ENCODE measurements at places on chromosomes 16 and 17.

GRCh38 chr16:4693956-4694641, 737 bp downstream of the NUDT16L1 start:
- H3K27me3 ChIP-seq: no peaks in the 10 kb centered on the region
- H3K4me3 ChIP-seq: peak overlapping the region; percentile 68

DNA sequence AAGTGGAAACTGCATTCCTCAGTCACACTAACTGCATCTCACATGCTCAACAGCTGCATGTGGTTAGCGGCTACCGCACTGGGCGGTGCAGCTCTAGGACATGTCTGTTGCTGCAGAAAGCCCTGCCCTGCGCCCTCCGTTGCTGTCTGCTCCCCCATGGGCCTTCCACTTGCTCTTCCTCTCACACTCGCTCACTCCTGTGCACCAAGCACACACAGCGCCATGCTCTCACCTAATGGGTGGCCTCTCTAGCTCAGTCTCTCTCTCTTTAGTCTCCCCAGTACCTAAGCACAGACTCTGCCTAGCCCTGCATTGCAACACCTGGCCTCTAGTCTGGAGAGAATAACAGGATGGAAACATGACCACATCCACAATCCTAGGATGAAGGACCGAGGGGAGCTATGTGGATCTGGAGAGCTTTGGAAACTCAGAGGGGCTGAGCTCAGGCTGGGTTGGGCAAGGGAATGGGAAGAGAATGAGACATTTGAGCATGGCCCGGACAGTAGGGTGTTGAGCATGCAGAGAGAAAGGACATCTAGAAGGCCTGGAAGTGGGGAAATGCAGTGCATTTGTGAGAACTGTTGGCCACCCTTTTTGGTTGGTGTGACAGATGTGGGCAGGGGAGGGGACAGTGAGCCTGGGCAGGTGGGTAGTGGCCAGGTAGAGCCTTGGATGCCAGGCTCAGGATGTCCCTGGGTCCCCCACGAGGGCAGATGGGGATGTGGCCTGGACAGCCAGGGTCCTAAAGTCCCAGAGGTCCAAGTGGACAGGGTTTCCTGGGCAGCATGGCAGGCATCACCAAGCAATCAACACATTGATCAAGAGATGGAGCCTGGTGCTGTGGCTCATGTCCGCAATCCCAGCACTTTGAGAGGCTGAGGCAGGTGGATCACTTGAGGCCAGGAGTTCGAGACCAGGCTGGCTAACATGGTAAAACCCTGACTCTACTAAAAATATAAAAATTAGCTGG, 16.1 kb downstream of the SGCA start:
- no peak for DNase-seq
- H3K4me1 ChIP-seq: peaks cover 28% of the 10 kb centered on the region
- no peak overlapping the region for H3K4me3 ChIP-seq
- H3K27ac ChIP-seq: no peak overlapping the region
- no peaks in the 10 kb centered on the region for H3K27me3 ChIP-seq

GRCh38 chr17:78330570-78331224, 29.2 kb downstream of the SOCS3 start:
- H3K4me1 ChIP-seq: peaks cover 38% of the 10 kb centered on the region
- H3K36me3 ChIP-seq: no peaks in the 10 kb centered on the region
- no peaks in the 10 kb centered on the region for H3K27me3 ChIP-seq
- H3K27ac ChIP-seq: peak overlapping the region; percentile 64
- no peak overlapping the region for H3K4me3 ChIP-seq

DNA sequence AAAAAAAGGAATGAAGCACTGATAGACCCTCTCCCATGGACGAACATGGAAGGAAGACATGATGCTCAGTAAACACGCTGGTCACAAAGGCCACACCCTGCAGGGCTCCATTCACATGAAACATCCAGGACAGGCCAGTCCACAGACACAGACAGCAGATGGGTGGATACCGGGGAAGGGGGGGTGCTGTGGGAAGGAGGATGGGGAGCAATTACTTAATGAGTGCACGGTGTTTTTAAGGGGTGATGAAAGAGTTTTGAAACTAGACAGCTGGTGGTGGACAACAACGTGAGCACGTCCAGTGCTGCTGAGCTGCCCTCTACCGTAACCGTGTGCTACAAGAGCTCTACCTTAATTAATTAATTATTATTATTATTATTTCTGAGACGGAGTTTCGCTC, 6.0 kb upstream of the SLC16A3 start:
- H3K4me1 ChIP-seq: peaks cover 2% of the 10 kb centered on the region
- H3K27ac ChIP-seq: no peak overlapping the region
- DNase-seq: no peak
- H3K4me3 ChIP-seq: no peak overlapping the region

- DNase-seq: no peak
- H3K27me3 ChIP-seq: peaks cover 51% of the 10 kb centered on the region
- H3K36me3 ChIP-seq: no peaks in the 10 kb centered on the region
- no peak within 1 kb of the TSS for H3K4me3 ChIP-seq
- H3K27ac ChIP-seq: no peak within 1 kb of the TSS
Measured at GRCh38 chr16:1152651-1153259, at the start of gene CACNA1H. TSS of gene CACNA1H (plus strand) at chr16:1153106. CDS start at chr16:1153738, 632 bp downstream.

GRCh38 chr17:77706938-77707337, 251.6 kb upstream of the TNRC6C start:
- H3K27ac ChIP-seq: no peak overlapping the region
- H3K4me1 ChIP-seq: no peaks in the 10 kb centered on the region
- peaks cover 18% of the 10 kb centered on the region for H3K27me3 ChIP-seq
- no peak for DNase-seq

DNA sequence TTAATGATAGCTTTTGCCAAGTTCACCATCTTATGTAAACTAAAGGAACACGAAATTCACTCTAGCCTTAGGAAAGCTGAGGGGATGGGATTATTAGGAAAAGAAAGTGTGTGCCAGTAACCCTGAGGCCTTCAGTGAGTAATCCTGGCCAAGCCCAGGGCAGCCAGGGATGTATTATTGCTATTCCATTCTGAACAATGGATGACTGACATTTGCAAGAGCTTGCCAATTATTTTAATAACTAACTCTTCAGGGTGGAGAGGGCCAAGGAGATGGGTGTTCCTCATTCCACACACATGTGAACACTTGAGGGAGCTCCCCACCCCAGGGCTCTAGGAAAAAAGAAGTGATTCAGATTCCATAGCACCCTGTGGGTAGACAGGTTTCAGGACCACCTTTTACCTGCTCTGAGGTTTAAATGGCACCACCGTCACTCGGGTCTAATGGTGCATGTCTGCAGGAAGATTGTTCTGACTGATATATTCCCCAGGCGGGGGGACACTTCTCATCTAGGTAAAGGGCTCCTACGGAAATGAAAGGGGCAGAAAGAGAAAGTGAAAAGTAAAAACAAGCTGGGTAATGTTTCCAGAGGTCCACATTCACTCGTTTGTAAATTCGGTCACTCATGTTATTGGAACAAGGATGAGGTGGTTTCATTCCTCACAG, 41.5 kb downstream of the TK2 start:
- no peak overlapping the region for H3K4me3 ChIP-seq
- H3K27me3 ChIP-seq: no peaks in the 10 kb centered on the region
- H3K4me1 ChIP-seq: peaks cover 55% of the 10 kb centered on the region
- DNase-seq: peak; percentile 86
- H3K27ac ChIP-seq: peak overlapping the region; percentile 94

DNA sequence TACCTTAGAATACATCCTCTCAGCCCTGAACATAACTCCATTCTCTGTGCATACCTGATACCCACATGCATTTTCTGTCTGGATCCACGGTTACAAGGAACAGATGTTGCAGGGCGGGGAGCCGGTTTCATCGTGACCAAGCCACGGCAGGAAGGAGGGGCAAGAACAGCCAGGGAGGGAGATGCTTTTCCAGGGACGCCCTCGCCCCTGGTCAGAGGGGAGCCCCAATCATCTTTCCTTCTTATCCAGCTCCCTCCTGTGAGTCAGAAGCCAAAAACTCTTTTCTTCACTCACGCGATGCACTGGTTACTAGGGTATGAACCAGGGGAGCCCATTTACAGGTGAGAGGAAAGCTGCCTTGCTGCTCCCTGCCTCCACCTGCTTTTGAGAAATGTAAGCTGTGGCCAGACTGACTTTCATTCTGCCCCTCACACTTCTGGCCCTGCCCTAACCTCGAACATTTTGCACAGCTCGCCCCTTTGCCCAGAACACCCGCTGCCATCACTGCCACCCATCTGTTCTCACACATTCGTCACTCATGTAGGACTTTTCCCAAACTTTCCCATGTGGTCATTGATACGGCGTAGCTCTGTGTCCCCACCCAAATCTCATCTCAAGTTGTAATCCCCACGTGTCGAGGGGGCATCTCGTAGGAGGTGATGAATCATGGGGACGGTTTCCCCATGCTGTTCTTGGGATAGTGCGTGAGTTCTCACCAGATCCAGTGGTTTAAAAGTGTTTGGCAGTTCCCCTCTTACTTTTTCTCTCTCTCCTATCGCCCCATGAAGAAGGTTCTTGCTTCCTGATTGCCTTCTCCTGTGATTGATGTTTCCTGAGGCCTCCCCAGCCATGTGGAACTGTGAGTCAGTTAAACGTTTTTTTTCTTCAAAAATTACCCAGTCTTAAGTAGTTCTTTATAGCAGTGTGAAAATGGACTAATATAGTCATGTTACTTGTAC, 20.5 kb downstream of the FOXL1 start:
- no peak for DNase-seq
- no peak overlapping the region for H3K27ac ChIP-seq
- H3K36me3 ChIP-seq: no peaks in the 10 kb centered on the region

DNA sequence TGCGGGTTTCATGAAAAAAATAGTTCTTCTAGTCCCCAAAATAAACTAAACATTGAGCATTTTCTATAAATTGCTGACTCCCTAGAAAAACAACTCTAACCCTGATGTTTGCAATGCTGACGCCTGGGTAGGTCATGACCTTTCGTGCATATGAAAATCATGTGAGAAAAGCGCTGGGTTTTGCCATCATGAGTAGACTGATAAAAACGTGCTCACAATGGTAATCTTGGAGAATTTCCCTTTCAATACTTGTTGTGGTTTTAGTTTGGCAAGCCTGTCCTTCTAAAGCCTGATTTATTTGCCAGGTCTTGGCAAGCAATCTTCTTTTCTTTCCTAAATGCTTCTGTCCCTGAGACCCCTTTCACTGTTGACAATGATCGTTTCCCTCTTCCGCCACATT, 4.0 kb upstream of the CLEC10A start:
- H3K4me3 ChIP-seq: no peak overlapping the region
- H3K27ac ChIP-seq: no peak overlapping the region
- peaks cover 13% of the 10 kb centered on the region for H3K4me1 ChIP-seq
- DNase-seq: no peak
